ENCODE measurements at places on chromosomes 16 and 17. TPM values are rescaled to one million over a fixed set of nuclear protein-coding genes. Genes with fewer than 3 reads are reported as not detected.

Gene PERCC1
- not detected for total RNA-seq

Gene SPATA22
- total RNA-seq = not detected

Gene ARMC5
- 10.6 TPM for total RNA-seq

Gene KRTAP3-1
- total RNA-seq = 3.0 TPM

- no peaks in the 10 kb centered on the region for H3K36me3 ChIP-seq
- no peak overlapping the region for H3K27ac ChIP-seq
- no peak for DNase-seq
These were observed 6.5 kb upstream of the NPIPB7 start for GRCh38 chr16:28478506-28479180.

DNA sequence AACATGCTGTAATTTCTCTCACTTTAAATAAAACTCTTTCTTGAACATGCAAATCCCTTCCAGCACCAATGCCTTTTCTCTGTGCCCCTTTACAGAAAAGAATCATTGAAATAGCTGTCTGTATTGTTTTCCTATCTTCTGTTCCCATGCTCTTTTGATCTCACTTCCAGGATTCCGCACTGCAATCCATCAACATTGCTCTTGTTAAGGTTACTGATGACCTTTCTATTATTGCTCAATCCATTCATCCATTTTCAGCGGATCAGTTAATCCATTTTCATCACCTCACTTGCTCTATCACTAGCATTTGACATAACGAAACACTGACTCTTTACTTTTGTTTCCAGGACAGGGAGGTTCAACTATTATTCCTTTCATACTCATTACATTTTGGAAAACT lies 130.5 kb downstream of the ABCA8 start:
- H3K36me3 ChIP-seq = no peaks in the 10 kb centered on the region
- H3K27me3 ChIP-seq = no peaks in the 10 kb centered on the region
- DNase-seq = no peak
- peaks cover 23% of the 10 kb centered on the region for H3K4me1 ChIP-seq
- H3K4me3 ChIP-seq = no peak overlapping the region

- H3K36me3 ChIP-seq = peaks cover 44% of the 10 kb centered on the region
- peak overlapping the region; percentile 36 for H3K27ac ChIP-seq
- peaks cover 47% of the 10 kb centered on the region for H3K4me1 ChIP-seq
- H3K4me3 ChIP-seq = no peak overlapping the region
These were observed 25.4 kb downstream of the ACLY start for GRCh38 chr17:41893384-41893783.

Measured in HFFc6 (cell line).